Effector CD4-positive, alpha-beta T cell (primary cell): ENCODE measurements at places on chromosomes 7 and 10.

DNA sequence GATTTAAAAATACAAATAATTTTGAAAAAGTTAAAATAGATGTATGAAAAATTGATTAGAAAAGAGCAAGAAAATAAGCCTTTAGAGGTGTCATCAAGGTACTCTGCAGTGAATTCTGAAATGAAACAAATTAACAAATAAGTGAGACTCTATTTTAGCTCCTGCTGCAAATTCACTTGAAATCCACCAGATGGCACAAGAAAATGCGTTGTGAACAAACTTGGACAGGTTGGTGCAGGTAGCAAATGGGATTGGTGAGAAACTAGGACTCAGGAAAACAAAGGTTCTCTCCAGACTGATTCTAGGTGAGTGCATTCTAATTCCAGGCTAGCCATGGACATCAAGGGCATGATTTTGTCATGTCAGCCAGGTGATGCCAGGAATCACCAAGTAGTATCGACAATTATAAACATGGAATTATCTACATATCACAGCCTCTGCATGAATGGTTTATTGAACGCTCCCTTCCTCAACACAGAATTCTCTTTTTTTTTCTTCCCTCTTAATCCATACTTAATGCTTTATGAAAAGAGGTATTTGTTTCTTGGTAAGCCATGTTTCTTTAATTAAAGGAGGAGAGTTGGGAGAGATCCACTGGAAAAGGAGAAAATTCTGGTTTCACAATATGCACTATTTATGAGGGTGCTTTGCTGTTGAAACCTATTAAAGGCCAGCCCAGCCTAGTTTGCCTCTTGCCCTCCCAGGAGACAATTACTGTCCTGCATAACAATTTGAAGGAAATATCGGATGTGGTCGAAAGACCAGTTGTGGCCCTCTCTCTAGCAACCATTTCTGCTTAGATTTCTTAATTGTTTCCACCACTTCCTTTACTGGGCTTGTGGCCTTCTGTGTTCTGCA is 118.1 kb downstream of the ZNF365 start:
- DNase-seq, result no peak

- no peak for DNase-seq
Measured at GRCh38 chr10:73827346-73828089, 16.1 kb upstream of the NDST2 start.

- DNase-seq, result no peak
Measured at GRCh38 chr7:157087646-157088045, 51.1 kb upstream of the UBE3C start.

DNA sequence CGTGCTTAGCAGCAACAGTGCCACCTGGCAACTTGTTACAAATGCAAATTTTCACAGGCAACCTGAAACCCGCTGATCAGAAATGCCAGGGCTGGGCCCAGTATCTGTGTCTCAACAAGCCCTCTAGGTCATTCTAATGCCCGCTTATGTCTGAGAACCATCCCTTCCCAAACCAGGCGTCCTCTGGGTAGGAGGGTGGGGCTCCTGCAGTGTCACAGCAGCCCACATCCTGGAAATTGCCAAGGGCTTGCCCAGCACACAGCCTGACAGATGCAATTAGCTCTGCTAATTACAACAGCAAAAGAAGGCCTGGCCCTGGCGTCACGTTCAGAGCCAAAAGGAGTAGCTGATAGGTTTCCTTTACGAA is 15.9 kb downstream of the ITPRIP start:
- no peak for DNase-seq

DNA sequence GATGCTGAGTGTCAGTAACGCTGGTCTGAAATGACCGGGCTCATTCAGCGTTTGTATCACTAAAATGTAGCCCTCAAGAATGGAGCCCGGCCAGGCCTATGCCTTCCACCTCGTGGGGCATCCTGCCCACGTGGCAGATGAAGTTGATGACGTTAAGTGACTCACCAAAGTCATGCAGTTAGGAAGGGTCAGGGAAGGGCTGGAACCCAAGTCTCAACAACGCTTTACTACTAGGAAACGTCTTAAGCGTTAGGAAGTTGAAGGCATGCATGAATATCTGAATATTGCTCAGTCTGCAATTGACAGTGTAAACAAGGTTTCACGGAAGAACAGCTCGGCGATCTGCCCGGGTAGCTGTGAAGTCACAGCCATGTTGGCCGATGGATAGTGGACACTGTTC is 14.0 kb upstream of the UBE3C start:
- DNase-seq, result no peak

- DNase-seq, result no peak
Measured at GRCh38 chr10:75072727-75073126, 38.7 kb upstream of the SAMD8 start.

- DNase-seq, result no peak
Measured at GRCh38 chr10:723973-724372, 34.5 kb upstream of the DIP2C start.

- no peak for DNase-seq
Measured at GRCh38 chr10:77253147-77253545, 384.5 kb downstream of the KCNMA1 start.

GRCh38 chr7:29192811-29193210 is 1.8 kb upstream of the CHN2 start:
- DNase-seq, result no peak

GRCh38 chr10:130110246-130111112 is at the start of gene C10orf143:
Gene C10orf143 (minus strand): TSS chr10:130110830. CDS start chr10:130110772, 58 bp downstream.
- DNase-seq, result peak; percentile 97

GRCh38 chr10:64465653-64466052 is 944.5 kb downstream of the REEP3 start:
- no peak for DNase-seq

DNA sequence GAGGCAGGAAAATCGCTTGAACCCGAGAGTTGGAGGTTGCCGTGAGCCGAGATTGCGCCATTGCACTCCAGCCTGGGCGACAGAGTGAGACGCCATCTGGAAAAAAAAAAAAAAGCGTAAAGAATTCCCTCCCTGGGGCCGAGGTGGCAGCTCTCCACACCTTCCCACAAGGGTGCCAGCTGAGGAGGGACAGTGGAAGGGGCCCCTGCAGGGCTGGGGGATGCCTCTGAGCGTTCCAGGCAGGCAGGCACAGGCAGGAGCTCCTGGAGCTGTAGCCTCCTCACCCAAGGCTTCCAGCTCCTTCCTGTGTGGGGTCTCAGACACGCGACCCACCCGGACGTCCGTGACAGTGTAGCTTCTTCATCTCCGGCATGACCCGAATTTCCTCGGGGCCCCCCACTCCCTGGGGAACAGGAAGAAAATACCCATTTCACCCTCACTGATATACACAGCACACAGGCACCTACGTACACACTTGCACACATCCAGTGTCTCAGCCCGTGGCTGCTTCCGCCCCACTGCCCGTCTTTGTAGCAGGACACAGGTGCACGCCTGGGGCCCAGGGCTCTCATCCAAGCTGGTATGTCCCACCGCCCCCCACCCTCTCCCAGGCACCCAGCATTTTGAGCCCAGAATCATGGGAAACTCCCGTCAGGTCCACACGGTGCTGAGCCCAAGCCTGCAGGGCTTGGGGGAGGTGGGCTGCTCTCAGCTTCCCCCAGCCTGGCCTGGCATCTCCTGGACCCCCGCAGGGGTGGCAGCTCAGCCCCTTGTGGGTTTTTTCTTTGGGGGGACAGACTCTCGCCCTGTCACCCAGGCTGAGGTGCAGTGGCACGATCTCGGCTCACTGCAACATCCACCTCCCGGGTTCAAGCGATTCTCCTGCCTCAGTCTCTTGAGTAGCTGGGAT is 25.7 kb downstream of the GRIFIN start:
- no peak for DNase-seq

DNA sequence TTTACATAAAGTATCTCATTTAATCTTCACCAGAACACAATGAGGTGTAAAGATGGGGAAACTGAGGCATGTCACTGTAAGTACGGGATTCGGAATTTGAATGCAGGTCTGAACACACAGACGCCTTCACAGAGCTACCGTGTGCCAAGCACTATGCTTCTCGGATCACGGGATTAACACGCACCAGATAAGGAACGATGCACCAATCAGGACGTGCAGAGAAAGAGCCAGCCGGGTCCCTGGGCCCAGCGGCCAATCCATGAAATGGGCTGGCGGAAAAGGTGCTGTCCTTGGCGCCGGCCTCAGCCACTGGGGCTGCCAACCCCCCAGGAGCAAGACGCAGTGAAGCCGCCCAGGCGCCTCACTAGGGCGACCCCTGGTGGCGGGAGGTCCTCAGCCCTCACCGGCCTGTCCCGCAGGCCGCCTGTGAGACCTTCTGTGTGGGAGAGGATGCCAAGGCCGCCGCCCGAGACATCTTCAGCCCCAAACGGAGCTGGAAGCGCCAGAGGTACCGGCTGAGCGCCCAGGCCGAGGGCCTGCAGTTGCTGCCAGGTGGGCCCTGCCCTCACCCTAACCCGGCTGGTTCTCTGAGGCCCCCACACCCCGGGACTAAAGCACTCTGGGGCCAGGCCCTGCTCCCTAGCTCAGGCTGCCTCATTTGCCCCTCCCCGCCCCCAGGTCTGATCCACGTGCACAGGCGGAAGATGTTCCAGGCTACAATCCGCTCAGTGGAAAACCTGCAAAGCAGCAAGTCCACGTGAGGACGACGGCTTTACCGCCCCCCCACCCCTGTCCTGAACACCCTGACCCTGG is 15.6 kb downstream of the ATG9B start:
- peak; percentile 79 for DNase-seq

DNA sequence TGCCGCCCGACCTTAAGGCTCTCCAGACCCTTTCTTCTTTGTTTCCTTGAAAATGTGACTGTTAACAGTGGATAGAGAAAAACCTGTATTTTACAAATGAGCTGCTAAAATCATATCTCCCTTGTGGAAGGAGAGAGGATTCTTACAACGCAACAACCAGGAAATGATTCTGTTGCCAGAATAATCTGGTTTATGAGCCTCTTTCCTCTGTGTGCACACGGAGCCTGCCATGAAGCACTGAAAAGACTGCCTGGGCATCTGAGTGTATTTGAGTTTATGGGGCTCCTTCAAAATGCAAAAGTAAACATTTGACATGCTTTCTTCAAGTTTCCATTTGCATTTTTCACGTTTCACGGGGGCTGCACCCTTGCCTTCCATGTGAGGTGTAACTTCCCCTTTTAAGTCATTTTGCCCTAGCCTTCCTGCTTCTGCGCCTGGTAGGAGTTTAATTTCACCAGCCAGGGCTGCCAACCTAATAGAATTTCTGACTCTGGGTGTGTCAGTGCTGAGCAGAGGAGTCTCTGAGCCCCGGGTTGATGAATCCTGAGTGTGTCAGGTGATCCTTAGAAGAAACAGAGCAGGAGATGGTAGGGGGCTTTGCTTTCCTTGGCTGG is 101.2 kb downstream of the GRB10 start:
- DNase-seq, result no peak

DNA sequence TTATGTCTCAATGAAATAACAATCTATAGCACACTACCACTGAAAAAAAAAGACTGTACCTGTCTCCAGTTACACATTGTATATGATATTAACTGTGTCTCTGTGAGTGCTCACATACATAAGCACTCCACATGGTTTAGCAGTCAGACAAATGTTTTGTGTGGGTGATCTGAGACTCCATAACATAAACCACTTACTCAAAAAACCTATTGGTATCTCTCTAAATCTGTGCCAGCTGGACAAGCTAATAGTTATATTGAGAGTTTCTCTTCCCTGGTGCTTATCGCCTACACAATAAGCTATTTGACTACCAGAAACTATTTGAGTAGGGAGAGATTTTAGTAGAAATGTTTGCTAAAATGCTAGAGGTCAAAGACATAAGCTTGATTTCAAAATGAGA is 190.1 kb upstream of the AGR3 start:
- DNase-seq, result no peak

- DNase-seq, result no peak
Measured at GRCh38 chr7:93232673-93233018, 480 bp downstream of the VPS50 start.

- no peak for DNase-seq
Measured at GRCh38 chr7:1754345-1754908, 84.3 kb downstream of the ELFN1 start.

DNA sequence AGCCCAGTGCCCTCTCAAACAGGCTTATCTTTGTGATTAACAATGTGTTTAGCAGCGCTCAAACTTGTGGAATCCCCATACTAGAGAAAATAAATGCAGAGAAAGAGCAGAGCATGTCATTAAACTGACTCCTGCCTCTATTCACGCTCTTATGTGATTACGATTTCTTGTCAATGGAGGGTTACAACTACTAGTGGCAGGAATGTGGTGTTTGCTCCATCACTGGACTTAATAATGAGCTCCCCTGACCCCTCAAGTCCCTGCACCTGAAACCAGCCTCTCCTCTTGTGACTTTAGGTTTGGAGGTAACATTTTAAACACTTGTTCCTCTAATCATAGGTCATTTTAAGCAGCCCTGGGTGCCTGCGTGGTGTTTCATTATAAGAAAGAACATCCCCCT is 121.9 kb downstream of the PLPP4 start:
- DNase-seq, result no peak

DNA sequence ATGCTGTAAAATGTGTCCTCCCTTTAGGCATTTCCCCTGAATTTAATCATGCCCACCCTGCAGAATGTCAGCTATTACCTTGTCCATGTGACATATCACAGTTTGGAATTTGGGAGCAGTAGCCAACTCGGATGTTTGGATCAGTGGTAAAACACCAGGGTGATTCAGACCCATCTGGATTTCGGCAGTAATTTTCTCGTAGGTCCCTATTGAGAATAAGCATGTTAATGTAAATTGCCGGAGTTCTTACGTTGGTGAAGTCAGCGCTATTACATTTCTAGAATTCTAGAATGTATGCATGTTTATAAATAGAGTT is 44.1 kb downstream of the HGF start:
- no peak for DNase-seq

DNA sequence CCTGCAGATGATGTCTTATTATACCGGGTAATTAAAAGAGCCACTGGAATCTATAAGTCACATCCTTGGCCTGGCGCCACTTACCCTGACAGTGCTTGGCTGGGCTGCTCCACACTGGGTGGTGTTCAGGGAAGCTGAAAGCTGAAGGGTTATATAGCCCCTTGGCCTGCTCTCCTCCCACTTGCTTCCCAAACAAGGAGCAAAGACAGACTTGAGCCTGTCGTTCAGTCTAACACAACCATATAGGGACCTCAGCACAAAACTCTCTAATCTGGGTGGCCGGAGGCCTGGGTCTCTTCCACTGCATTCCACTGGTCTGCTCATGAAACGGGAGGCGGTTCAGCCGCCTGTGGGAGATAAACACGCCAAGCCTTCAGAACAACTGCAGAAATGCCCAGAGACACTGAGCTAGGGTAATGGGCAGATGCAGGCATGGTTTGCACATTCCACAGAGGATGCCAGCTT is at the start of gene ACTA2:
TSS of gene ACTA2 (minus strand) at position 127 of the 465 bp plus-strand sequence. CDS start 3,843 bp downstream, outside the sequence.
- DNase-seq, result no peak

GRCh38 chr10:65194555-65194954 is 1673.4 kb downstream of the REEP3 start:
- no peak for DNase-seq
